ENCODE measurements at places on chromosomes 2 and 18.

DNA sequence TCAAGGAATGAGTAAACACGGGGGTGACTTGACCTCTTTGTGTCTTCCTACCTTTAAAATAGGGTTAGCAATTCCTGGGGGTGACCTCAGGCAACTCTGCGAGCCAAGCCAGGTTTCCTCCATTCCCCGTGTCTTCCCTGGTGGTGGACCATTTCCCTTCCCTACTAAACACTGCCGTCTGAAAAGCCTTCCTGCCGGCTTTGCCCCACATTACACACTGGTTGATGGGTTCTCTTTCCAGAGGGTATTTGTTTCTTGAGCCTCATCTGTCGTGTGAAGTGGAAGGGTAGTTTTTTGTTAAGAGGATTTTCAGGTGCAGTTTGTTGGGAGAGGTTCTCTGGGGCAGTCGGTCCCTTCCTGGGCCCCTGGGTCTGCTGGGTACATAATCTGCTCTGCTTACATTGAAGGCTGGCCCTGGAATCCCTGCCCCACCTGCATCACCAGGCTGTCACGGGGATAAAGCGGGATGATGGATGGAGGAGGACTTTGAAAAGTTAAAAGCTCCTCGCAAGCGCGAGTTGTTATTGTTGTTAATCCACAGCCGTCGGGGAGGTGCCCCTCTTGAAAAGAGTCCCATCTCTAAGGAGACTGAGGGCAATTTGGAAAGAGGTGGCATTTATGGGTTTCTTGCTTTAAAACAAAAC, 175.4 kb upstream of the SPRED2 start:
- DNase-seq, result no peak

GRCh38 chr2:222805591-222806304, 55.1 kb upstream of the ACSL3 start:
- DNase-seq, result peak; percentile 35

GRCh38 chr18:47745227-47745626, 185.2 kb downstream of the SMAD2 start:
- no peak for DNase-seq

DNA sequence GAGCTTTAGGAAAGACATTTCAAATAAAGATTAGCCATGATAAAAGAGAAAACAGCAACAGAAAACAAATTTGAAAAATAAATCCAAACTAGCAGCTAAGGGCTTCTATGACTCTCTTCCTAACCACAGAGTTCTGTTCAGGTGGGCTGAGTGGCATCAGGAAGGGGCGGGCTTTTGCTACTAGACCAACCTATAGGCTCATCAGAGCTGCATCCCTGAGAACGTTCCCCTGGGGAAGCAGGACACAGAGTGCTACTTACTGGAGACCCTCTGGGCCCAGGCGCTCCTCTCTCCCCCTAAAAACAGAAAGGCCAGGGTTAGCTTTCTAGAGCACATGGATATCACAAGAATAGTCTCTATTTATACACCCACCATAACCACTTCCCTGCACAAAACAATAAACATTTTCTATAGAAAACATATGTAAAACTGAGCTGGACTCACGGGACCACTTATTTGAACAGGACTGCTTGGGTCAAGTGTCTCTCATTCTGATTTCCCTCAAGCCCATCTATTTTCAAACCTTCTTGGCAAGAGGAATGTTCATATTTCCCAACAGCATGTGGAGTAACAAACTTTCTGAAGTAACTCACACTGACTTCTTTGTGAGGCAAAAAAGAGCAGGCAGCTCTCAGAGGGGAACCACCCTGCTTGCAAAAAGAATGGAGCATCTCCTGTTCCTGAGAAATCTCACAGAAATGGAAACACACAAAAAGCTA, 78.9 kb upstream of the LMAN1 start:
- DNase-seq, result no peak

GRCh38 chr2:75607988-75608683, 38.4 kb upstream of the MRPL19 start:
- DNase-seq, result no peak

DNA sequence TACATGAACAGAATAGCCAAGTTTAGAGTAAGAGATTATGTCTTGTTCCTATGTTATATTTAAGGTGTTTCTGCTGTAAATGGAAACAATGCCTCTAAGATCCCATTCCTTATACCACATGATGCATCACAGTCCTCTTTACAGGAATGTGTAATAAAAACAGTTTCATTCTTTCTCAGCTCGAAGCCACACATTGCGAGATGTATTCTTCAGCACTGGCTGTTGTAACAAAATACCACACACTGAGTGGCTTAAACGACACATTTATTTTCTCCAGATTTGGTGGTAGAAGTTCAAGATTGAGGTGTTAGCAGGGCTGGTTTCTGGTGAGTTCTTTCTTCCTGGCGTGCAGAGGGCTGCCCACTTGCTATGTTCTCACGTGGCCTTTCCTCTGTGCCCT, 246.2 kb downstream of the SOCS6 start:
- DNase-seq, result no peak

GRCh38 chr2:85396531-85397470, 13.4 kb downstream of the CAPG start:
- no peak for DNase-seq

- no peak for DNase-seq
These were observed 84.6 kb upstream of the RFX8 start for GRCh38 chr2:101559551-101559950.

Measured in NCI-H1930 (cell line).